ENCODE measurements at places on chromosomes 5 and 9.

DNA sequence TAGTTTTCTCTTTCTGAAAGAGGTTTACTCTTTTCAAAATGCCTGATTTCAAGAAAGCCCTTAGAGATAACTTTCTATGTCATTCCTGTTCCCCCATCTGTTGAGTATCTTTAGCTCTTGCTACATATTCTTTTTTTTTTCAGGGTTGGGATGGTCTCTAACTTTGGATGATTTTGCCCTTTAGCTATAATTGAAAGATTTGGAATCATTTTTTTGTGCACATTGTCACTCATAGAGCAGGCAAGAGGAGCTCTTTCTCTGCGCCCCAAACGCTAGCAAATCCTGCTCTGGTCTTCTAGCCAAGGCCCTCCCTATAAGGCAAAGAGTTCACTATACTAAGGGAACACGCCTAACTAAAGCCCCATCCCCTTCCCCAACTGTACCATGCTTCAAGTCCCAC lies 316.9 kb downstream of the TMEM232 start:
- no peak for DNase-seq

- DNase-seq, result no peak
Measured at GRCh38 chr5:135032999-135033861, 798 bp downstream of the PITX1 start.

GRCh38 chr9:115939065-115939765 lies 214.4 kb upstream of the PAPPA start:
- no peak for DNase-seq

GRCh38 chr5:94072116-94072515 lies 330.7 kb upstream of the POU5F2 start:
- DNase-seq, result no peak

DNA sequence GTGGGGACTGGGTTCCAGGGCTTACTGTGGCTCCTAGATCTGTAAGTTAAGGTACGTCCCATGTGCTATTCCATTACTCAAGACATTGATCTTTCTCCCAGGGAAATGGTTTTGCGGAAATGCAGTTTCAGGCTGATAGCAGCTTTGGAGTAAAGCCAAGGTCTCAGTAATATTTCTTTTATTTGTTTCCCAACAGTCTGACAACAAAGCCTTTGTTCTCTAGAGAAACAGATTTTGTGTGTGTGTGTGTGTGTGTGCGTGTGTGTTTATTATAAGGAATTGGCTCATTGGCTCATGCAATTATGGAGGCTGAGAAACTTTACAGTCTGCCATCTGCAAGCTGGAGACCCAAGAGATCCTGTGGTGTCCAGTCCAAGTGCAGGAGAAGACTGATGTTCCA lies 12.1 kb upstream of the POC5 start:
- no peak for DNase-seq

- no peak for DNase-seq
Measured at GRCh38 chr5:147939431-147940114, 33.2 kb upstream of the C5orf46 start.

GRCh38 chr5:73983644-73984043 lies 357.6 kb downstream of the ARHGEF28 start:
- no peak for DNase-seq

DNA sequence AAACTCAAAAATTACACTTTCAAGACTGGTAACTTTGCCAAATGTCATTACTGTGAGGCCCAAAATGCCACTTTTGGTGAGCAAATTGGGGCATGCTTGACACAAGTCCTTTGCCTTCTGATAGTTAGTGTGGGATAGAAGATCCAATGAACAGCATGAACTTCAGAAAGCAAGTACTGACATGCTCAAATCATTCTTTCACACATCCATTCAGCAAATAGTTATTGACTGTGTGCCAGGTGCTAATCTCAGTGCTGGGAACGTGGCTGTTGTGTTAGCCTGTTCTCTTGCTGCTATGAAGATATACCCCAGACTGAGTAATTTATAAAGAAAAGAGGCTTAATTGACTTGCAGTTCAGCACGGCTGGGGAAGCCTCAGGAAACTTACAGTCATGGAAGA lies 247.0 kb downstream of the CHSY3 start:
- DNase-seq, result no peak

- DNase-seq, result no peak
Measured at GRCh38 chr5:151005950-151006576, 14.3 kb upstream of the GPX3 start.

- no peak for DNase-seq
Measured at GRCh38 chr9:133715295-133715865, 22.8 kb downstream of the SARDH start.

GRCh38 chr5:10578293-10578665 lies 14.4 kb downstream of the ANKRD33B start:
- no peak for DNase-seq

GRCh38 chr5:8213701-8214240 lies 344.8 kb downstream of the MTRR start:
- no peak for DNase-seq

- DNase-seq, result no peak
Measured at GRCh38 chr9:87259543-87260518, 237.8 kb upstream of the DAPK1 start.

DNA sequence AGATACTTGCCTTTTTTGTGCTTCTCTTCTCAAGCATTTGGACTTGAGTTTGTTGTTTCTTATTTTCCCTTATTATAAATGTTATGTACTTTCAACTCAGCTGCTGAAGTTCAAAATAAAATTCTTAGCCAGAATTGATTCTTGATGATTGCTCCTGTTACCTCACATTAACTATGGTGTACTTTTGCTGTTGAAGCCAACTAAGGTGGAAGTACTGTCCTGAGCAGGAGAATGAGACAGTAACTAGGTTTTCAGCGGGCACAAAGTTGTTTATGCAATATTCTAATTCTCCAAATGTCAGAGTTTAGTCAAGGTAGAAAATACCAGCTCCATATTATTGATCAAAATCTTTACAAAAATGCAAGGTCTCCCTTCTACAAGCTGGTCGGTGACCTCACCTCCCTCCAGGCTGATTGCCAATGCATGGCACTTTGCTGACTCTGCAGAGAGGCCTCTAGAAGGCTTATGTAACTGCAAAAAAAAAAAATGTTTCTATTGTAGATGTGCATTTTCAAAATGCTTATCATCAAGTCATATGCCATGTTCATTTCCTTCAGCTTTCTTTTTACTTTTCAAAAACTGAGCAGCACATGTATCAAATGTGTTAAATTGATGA lies 1783.5 kb upstream of the WWC1 start:
- DNase-seq, result no peak

DNA sequence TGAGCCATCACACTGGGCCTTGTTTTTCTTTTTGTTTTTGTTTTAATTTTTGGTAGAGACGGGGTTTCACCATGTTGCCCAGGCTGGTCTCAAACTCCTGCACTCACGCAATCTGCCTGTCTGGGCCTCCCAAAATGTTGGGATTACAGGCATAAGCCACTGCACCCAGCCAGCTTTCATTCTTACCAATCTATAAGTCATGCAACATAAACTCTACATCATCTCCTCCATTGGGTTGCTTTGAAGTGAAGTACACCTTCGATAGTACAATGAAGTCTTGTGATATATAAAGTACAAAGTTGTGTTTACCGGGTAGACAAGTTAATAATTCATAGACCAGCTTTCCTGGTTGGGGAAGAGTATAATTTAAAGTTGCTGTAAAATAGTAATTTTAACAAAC lies 8.8 kb upstream of the CDK7 start:
- DNase-seq, result no peak

DNA sequence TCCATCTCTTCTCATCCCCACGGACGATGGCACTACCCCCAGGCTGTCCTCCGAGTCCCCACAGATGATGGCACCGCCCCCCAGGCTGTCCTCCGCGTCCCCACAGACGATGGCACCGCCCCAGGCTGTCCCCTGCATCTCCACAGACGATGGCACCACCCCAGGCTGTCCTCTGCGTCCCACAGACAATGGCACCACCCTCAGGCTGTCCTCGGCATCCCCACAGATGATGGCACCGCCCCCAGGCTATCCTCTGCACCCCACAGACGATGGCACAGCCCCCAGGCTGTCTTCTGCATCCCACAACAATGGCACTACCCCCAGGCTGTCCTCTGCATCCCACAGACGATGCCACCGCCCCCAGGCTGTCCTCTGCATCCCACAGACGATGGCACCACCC lies 57.4 kb upstream of the PTCH1 start:
- no peak for DNase-seq

GRCh38 chr5:125154301-125155110 lies 408.1 kb upstream of the ZNF608 start:
- no peak for DNase-seq

DNA sequence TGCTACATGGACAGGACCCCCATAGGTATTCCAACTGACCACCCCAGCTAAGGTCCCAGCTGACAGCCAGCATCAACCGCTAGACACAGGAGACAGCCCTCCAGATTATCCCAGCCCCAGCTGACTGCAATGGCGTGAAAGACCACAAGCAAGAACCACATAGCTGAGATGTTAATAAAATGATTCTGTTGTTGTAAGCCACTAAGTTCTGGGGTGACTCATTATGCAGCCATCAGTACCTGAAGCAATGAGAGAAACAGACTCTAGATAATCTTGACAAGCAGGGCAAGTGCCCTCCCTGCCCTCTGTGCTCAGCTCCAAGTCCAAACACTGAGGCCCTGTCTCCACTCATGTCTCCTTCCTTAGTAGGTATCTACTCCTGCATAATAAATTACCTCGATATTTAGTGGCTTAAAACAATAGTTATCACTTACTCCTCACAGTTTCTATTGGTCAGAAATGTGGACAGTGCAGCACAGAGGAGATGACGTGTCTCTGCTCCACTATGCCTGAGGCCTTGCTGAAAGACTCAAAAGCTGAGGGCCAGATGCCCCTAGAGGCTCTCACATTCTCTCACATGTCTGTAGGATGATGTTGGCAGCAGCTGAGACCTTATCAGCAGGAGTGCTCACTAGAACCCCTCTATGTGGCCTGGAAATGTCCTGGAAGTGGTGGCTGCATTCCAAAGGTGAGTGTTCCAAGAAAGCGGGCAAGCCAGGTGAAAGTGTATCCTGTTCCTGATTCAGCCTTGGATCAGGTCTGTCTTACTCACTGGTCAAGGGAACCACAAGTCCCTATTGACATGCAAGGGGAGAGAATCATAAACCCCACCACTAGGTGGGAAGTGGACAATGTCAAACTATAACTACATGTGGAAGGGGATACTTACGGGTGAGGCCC lies 2.5 kb downstream of the MGAT1 start:
- DNase-seq, result no peak

DNA sequence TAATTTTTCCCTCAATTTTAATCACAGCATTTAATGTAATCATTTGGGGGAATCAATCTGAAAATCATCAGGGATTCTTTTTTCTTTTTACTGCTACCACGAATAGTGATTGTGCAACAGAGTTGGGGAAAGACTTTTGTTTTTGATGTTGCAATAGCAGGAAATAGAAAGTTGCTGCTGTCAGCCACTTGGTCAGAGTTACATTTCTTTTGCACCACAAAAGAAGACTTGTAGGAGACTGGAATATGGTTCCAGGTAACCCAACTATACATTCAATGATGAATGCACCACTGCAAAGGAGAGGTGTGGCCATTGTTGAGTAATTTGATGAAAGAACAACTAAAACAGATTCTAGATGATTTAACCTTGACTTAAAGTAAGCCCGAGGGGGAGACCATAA lies 46.3 kb upstream of the PALM2AKAP2 start:
- no peak for DNase-seq

- DNase-seq, result no peak
Measured at GRCh38 chr9:17017931-17018491, 116.8 kb upstream of the CNTLN start.

GRCh38 chr5:159179529-159180305 lies 29.6 kb downstream of the RNF145 start:
- DNase-seq, result no peak

GRCh38 chr5:90097082-90097477 lies 312.5 kb downstream of the CETN3 start:
- DNase-seq, result no peak

DNA sequence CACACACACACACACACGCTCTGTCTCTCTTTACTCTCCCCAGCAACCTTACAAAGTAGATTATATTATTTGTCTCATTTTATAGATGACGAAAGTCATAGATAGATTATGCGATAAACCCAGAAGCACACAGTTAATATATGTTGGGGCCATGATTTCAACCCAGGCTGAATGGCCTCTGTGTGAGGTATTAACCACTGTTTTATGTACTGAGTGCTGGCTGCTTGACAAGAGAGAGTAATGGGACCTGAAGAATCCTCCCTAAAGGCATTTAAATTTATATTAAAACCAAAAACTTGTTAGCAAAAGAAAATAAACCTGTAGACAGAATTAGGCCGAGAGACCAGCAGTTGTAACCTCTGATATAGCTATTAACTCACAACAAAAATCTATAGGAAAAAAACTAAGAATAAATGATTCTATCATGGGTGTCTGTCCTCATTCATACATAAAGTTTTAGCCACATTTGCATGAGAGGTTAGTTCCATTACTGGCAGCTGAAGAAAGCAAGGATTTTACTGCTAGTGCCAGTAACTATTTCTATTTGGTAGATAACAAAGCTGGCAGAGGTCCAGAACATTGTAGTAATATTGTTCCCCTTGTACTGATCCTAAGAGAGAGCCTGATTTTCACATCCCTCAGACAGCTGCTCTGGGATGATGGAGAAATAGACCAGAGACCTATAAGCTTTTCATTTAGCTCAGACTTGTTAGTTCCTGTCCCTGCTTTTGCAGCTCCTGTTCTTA lies 250.9 kb downstream of the ADGRV1 start:
- no peak for DNase-seq

DNA sequence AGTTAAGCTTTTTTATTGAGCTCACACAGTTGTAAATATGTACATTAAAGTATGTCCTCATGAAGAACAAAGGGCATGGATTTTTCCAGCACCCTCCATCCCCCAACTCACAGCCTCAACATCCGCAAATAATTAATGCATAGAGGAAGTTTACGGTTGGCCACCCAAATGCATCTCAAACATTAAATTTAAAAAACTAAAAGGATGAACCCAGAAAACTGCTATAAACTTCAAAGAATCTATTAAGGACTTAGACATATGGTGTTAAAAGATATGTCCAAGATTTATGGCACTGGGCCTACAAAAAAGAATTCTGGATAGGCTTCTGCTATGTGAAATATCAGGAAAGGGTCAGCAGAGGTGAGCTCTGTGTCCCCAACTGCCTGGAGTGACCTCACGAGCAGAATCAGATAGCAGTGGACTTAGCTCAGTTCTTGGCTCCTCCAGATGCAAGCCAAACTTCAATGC lies 54.0 kb upstream of the TNC start:
- DNase-seq, result no peak

- no peak for DNase-seq
Measured at GRCh38 chr5:131363811-131364506, 100.1 kb downstream of the CDC42SE2 start.

GRCh38 chr5:88683506-88684135 lies 199.4 kb downstream of the MEF2C start:
- no peak for DNase-seq
